AML-193 (cell line): ENCODE measurements at places on chromosomes 3 and 15.

GRCh38 chr3:29397406-29397805 is 116.5 kb downstream of the RBMS3 start:
- no peak for DNase-seq

DNA sequence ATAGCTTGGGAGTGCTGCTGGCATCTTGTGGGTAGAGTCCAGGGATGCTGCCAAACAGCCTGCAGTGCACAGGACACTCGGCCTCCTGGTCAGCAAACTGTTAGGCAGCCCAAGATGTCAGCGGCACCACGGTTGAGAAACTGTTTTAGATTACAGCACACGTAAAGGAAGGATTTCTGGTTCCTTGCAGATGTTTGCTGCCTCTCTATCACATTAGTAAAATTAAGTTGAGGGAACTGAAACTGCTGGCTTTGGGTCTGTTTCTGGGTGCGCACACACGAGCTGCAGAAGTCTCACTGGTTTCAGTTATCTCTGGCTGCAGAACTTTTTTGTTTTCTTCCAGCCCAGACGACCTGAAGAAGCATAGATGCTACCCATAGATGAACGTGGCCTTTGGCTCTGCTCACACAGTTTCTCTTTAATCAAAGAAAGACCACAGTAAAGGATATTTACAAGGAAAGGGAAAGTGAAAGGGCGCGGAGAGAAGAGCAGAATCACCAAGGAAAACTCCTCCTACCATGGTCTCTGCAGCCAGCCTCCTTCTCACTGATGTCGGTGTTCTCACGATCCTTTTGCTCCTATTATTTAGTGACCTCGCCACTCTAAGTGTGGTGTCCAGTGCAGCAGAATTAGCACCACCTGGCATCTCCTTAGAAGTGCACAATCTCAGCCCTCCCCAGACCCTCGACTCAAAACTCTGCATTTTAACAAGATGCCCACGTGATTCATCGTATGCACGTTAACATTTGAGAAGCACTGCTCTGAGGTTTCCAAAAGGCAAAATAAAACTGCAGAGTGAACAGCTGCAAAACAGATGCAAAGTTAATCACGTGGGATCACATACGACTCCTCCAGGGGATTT is 50.6 kb upstream of the AKAP13 start:
- DNase-seq = peak; percentile 33

- no peak for DNase-seq
Observed at GRCh38 chr15:60994963-60995475, 234.1 kb downstream of the RORA start.

DNA sequence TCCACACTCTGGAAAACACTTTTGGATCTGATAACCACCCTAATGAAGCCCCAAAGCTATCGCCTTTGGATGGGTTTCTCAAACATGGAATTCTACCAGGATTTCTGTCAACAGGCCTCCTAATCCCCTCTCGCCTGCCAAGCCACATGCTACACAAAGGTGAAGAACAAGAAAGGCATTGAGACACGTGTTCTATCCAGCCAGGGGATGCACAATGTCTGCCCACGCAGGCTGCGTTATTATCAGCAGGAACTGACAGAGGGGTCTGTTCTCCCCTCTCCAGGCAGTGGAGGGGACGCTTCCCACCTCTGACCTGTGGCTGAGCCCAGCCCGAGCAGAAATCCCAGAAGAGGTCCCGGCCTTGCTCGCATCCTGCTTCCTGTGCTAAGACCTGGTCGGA is 45.4 kb upstream of the THBS1 start:
- no peak for DNase-seq

- DNase-seq = no peak
Observed at GRCh38 chr15:52537459-52537858, 8.8 kb upstream of the MYO5A start.

GRCh38 chr3:120566243-120566975 is 29.7 kb upstream of the NDUFB4 start:
- no peak for DNase-seq

DNA sequence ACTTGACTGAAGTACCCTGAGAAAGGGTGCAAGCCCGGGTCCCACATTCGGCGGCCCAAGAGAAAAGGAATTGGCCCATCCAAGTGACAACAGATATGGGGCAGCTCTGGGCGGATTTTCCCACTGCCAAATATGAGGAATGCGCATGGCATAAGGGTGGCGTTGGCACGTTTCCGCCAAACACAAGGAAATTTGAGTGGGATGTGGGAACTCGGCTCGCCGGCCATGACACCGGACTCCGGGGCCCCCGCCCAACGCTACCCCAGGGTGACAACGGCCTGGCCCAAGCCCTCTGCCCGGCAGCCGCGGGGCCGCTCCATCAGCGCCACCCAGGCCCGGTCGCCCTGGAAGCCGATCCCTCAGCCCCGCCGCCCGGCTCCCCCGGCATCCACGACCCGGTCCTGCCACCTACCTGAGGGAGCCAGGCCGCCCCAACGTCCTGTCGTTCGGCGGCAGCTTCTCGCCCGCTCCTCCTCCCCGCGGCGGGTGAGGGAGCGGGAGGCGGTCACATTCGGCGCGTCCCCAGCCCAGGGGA is 449 bp downstream of the RAF1 start:
- DNase-seq = no peak

- no peak for DNase-seq
Observed at GRCh38 chr15:80514071-80514780, 110.0 kb downstream of the ARNT2 start.

GRCh38 chr15:66873856-66874255 is 171.8 kb downstream of the SMAD6 start:
- DNase-seq = no peak

DNA sequence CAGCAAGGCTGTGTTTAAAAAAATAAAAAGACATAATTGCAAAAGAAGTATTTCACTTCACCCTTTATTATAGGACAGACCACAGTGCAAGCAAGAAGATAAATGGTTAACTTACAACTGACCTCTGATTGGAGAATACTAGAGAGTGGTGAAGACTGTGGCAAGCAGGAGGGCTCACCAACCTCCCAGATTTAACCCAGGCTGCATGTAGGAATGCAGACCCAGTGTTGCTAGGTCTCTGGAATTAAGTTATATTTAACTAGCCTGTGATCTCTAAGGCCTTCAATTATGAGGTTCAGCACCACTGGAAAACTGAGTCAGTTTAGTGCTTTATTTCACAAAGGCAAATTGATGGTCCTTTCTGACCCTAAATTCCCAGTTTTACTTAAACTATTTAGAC is 436.6 kb downstream of the LPP start:
- DNase-seq = no peak
